ENCODE measurements at places on chromosomes 5 and 9. TPM values are rescaled to one million over a fixed set of nuclear protein-coding genes. Genes with fewer than 3 reads are reported as not detected.

The RASGRF2 gene
- 13.9 TPM for total RNA-seq

- DNase-seq: no peak
These were observed 287.3 kb downstream of the EBF1 start for GRCh38 chr5:158812408-158812807.

The WDR38 gene
- total RNA-seq: not detected

GRCh38 chr9:71895117-71895516 is 15.9 kb downstream of the ABHD17B start:
- no peak for DNase-seq

DNA sequence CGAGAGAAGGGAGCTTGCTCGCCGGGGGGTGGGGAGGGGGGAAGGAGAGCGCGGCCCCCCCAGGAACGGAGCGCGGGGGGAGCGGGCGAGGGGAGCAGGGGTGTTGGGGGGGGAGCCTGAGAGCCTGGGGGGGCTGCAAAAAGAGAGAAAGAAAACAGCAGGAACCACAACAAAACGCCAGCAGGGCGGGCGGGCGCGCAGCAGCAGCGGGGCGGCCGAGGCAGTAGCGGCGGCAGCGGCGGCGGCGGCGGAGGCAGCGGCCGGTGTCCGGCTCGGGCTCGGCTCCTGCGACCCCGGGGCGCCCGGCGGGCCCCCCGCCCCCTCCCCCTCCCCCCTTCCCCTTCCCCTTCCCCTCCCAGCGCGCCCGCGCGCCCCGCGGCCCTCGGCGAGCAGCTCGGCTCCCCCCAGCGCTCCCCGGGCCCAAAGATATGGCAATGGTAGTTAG is 1.6 kb downstream of the NR2F1 start:
- DNase-seq: no peak

The CCL27 gene
- not detected for total RNA-seq

- DNase-seq: no peak
These were observed 10.9 kb downstream of the SMIM3 start for GRCh38 chr5:150789450-150789849.

The LMBRD2 gene
- 9.5 TPM for total RNA-seq

GRCh38 chr5:67160985-67161384 is 35.6 kb downstream of the CD180 start:
- no peak for DNase-seq

The FOXE1 gene
- total RNA-seq: 0.21 TPM

DNA sequence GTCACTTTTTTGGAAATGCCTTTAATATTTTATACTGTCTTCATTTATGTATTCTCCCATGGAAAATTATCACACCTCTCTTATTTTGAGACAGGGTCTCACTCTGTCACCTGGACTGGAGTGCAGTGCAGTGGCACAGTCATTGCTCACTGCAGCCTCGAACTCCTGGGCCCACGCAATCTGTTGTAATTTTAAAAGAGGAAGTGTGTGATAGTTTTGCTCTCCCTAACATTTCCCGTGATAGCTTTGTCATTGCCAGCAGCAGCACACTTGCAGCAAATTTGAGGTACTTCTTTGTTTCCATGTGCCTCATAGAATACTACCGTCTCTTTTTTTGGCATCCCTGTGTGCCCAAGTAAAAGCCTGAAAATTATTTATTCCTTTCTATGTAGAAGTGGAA is 103.5 kb downstream of the RNF180 start:
- DNase-seq: no peak

DNA sequence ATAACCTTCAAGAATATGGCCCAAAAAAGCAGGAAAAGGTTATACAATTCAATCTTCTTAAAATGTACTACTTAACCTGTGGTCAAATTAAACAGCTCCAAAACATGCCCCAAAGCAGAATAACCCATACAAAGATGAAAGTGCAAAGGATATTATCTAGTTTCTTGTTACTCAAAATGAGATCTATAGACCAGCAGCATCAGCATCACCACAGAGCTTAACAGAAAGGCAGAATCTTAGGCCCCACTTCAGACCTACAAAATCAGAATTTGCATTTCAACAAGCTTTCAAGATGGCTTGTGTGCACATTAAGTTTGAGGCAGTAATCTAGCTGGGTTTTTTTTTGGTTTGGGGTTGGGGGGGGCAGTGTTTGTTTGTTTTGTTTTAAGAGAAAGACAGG is 54.0 kb downstream of the SCAI start:
- DNase-seq: no peak

The PHYHD1 gene
- total RNA-seq: 21.1 TPM

DNA sequence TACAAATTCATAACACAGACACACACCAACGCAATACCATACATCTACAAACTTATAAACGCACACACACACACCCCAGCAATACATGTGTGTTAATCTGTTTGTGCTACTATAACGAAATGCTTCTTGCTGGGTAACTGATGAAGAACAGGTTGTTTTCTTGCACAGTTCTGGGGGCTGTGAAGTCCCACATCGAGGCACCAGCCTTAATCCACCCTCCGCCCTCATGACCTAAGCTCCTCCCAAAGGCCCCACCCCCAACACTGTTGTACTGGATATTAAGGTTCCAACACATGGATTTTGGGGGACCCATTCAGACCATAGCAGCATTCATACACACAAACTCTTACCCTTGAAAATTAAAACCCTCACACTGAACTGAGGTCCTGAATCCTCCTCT is 38.8 kb upstream of the LPCAT1 start:
- no peak for DNase-seq

DNA sequence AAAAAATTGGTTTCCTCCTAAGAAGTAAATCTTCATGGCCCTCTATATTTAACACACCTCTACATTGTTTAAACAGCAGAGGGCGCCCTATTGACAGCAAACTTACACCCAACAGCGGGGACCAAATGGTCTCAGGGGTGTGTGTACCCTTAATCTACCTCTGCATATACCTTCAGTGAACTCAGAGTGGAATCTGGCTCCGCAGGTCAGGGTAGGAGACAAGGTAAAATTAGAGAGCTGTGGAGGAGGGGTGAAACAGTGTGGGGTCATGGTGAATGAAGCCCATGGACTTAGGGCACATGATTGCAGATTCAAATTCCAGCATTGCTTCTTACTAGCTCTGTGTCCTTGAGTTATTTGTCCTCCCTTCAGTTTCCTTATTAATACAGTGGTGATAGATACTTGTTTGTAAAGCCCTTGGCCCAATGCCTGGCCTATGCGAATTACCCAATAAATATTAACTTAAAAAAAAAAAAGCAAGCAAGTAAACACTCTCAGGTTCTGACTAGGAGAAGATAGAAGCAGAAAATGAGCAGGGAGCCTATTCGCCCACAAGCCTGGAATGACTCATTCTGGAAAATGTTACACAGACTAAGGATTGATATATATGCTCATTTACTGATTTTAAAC is 122.9 kb downstream of the CAVIN4 start:
- no peak for DNase-seq

GRCh38 chr5:68795190-68795589 is 298.6 kb upstream of the SLC30A5 start:
- no peak for DNase-seq
